ENCODE measurements at places on chromosomes 11 and 22. TPM values are rescaled to one million over a fixed set of nuclear protein-coding genes. Genes with fewer than 3 reads are reported as not detected.

Gene SMPD1
- 49.3 TPM for total RNA-seq

DNA sequence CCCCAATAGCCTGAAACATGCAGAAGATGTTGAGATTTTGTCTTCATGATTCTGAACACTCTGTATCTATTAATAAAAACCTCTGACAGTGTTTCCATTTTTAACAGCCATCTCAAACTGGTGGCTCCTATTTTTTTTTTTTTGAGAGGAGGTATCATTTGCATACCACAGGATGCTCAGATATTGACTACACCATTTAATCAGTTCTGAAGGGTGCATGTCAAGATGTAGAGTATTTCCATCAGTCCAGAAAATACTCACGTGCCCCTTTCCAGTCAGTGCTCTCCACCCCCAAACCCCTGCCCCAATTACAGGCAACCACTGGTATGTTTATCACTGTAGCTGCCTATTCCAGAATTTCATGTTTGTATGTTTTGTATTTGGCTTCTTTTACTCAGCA is 85.3 kb upstream of the SORL1-AS1 start:
- no peak for DNase-seq

Gene MS4A12
- 445 TPM for total RNA-seq

DNA sequence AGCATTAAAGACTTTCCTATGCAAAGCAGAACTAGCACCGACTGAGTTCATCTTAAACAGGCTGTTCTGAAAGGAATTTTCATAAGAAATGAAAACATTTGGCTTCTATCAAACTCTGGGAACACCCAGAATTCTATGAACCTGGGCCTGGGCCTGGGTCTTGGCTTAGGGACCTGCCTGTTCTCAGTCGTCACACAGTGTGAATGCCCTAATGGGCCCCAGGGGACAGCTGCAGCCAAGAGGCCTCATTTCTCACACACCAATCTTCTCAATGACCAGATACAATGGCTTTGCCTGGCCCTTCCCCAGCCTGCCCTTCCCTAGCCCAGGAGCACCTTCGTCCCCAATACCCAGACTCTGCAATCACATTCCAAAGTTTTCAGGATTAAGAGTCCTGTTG is 234.9 kb upstream of the ARHGAP20 start:
- no peak for DNase-seq
